CD4-positive, alpha-beta T cell treated with Interleukin-17A for 4 hours (primary cell): ENCODE measurements at places on chromosomes 1 and 21.

DNA sequence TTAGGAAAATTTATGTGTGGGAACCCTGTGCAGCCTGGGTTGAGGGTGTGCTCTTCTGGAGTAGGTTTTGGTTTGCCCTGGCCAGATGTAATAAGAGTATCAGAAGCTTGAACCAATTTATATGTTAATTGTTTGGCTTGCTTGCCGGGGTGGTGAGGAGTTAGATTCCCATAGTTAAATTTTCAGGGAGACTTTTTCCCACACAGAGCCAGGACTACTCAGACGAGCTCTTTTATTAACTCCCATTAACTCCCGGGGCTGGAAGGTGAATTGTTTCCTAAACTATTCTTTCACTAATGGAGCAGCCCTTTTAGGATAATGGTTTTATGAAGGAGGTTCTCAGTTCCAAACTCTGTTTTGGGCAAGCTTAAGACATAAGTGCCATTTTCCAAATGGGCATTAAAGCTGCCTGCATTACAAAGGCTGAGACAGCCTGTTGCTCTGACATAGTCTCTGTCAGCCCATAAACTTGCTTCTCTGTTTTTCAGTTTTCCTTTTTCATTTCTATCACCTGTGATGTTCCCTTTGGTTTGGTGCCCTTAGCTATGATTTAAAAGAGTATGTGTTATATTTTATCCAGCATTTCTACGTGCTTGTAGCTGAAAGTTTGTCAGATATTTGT lies 18.0 kb upstream of the RAB3GAP2 start:
- no peak for DNase-seq

DNA sequence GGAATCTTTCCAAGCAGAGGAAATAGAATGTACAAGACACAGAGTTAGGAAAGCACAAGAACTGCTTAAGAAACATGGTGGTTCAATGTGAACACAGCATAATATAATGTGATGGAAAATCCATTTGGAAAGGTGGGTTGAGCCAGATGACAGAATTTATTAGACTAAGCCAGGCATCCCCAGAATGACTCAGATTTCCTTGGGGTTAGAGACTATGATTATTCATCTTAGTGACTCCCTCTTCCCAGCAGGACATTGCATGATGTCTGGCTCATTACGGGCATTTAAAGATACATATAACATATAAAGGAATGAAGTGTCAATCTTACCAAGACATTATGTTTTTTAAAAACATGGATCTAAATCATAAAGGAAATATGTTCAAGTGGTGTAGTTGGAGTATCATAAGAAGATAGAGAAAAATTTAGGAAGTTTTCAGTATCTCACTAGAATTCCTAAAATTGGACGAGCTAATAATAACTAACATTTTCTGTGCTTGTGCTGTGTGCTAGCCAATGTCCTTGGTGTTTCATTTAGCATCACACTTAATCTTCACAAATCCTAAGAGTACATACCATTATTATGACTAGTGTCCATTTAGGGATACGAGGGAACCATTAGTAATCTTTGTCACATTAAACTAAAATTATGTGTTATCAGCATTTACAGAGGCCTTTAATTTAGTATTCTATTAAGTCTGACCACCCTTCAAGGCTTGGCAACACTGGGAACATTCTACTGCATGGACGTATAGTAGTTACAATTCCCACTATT lies 41.0 kb upstream of the ST6GALNAC5 start:
- no peak for DNase-seq

DNA sequence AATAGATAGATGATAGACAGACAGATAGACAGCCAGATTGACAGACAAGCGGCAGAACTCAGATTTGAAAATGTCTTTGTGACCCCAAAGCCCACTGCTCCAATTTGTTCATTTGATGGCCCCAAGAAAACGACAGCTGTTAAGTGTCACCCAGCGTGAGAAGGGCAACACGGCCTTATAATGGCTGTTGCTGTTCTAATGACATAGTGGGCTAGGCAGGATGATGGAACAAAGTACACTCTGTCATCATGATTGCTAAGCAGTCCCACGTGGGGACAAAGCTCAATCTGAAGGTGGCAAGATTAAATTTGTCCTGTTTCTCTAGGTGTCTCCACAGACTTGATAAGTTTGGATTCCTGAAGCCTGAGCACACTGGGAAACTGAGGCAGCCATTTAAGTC lies 112.9 kb downstream of the DAB1 start:
- DNase-seq: no peak

DNA sequence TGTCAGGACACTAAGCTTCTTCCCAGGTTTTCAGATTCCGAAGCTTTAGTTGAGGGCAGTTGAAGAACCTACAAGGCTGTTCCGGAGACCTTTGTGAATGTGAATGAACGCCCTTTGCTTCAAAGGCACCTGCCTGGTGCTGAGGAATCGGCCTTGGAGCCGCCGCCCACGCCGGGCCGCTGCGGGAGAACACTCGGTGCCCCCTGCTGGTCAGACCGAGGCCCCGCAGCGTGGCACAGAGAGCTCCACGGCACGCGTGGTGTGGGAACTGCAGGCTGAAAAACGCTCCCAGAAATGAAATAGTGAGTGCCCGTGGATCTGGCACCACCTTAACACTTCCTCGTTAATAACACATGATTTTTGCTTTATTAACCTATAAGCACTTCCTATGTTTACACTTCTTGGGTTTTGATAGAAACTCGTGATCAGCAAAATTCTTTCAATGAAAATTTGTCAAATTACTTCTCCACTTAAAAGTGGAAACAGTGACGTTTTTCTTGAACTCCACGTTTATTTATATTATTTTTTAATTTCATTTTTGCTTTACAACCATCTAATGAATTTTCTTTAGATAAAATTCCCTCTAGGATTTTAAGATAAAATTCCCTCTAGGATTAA lies 460.6 kb downstream of the DSCAM start:
- peak; percentile 9 for DNase-seq

DNA sequence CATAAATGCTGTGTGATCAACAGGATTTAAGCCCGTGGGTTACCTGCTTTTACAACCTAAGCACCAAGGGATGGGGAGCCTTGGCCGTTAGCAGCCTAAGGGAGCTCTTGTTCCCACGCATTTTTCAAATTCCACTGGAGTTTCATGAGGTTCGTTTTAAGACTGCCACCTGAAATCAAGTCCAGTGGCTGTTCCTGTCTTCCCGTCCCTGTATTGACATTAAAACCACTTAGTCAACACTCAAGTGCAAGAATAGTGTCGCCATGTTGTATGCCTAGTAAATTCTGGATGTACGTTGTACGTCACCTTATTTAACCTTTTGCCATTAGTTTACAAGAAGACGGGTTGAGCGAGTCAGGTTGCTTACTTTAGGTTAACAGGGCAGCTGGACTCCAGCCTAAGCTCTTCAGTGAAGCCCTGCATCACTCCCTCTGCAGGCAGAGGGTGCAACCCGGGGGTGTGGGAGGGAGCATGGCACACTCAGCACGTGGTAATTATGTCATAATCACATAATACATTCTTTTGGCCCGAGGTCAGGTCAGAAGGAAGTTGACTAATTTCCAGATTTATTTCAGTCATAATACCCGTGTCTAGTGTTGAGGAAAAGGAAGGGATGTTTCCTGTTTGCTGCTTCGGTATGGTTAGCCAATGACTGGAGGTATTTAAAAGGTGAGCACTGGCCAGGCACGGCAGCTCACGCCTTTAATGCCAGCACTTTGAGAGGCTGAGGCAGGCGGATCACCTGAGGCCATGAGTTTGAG lies 42.5 kb downstream of the CNST start:
- DNase-seq: peak; percentile 12

- no peak for DNase-seq
These were observed 130.9 kb upstream of the AJAP1 start for GRCh38 chr1:4523551-4523950.

GRCh38 chr1:9448132-9449109 lies 90.8 kb upstream of the SLC25A33 start:
- DNase-seq: no peak

DNA sequence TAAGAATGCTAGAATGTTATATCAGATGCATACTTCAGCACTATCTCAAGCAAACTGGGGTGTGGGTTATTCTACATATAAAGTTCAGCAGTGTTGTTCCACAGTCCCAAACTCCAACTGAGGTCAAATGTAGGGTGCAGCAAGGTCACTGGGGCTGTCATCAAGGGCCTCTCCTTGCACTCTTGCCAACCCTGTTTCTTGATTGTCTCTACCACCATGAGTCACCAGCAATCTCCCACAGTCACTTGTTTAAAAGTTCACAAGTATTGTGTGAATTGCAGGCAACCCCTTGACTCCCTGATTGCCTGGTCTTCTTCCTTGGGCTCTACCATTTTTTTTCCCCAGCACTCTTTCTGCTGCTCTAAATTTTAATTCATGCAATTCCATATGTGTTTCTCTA lies 10.6 kb downstream of the METTL18 start:
- DNase-seq: no peak

DNA sequence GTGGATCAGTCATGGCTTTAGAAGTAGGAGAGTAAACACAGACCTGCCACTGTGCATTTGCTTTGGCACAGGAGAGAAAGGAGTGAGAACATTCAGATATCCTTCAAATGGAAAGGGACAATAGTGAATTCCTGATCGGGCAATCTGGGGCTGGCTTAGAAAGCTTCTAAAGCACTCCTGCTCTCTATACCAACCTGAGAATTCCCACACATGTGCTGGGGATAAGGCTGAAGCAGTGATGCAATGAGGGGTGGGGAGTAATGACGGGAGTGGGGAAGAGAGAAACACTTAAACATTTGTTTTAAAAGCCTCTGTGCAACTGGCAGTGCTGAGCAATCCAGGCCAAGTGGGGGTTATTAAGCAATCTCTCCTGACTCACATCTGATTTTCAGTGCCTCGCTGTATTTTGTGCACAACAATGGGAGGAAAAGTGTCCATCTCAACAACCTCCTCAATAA lies 108.8 kb downstream of the KIAA0319L start:
- DNase-seq: no peak

DNA sequence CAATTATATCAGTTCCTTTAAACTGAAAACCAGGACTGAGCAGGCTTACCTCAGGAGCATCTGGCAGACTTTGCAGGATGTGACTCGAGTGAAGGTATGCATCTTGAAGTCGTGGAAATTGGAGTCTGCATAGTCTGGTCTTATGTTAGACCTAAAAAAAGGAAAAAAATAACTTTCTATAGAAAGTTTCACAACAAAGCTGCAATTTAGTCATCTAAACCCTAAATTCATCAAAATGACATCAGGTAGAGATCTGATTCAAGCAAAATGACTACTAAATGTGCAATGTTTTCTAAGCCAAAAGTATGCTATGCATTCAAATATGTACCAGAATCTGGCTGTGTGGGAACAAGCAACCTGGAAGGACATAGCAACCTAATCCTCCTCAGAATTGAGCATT lies 260.1 kb downstream of the VAV3 start:
- no peak for DNase-seq

DNA sequence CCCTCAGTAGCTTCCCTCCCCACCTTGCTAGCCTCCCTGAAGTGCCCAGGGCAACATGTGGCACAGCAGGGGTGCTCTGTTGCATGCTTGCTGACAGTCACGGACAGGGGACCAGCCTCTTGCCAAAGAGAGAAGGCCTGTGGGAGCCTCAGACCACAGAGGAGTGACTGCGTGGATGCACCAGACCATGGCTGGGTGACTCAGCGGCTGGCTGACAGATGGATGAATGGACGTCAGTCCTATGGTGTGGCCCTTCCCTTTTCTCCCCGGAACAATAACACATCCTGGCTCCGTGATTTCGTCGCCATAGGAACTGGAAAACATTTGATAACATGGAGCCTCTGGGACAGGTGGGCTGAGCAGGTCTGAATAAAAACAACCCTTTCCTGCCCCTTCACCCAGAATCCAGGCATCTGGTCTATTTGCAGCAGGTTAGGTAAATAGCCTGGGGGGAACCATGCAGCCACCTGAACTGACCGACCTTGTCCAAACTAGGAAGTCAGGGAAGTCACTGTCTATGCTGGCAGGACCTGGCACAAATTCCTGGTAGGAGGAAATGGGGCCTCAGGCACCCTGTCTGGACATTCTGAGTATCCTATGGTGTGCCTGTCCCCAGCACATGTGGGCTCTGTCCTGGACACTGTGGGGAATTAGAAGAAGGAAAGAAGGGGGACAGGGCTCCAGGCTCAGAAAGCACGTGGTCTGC lies 53.3 kb downstream of the NENF start:
- no peak for DNase-seq

DNA sequence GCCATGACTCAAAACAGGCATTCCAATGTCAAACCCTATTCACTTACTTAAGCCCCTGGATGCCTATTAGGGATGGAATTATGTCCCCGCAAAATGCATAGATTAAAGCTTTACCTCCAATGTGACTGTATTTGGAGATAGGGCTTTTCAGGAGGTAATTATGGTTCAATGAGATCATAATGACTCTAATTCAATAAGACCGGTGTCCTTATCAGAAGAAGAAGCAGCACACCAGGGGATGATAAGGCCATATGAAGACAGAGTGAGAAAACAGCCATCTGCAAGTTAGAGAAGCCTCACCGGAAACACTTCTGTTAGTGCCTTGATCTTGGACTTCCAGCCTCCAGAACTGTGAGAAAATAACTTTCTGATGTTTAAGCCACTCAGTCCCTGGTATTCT lies 1131.8 kb upstream of the TMPRSS15 start:
- no peak for DNase-seq

GRCh38 chr21:33674226-33674625 lies 31.9 kb downstream of the ITSN1 start:
- DNase-seq: no peak

DNA sequence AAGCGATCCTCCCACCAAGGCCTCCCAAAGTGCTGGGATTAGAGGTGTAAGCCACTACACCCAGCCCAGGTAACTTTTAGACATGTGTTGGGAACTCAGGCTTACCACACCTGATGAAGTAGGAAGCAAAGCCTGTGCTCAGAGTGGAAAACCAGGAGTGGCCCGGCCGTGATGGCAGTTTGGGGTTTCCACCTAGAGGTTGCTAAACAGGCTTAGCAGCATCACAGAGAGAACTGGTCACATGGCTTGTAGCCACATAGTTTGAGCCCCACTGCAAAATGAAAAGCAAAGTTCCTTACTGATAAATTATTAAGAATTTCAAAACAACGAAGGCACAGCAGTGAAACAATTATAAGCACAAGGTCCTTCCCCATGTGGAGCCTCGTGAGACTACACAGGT lies 142.6 kb upstream of the CXADR start:
- no peak for DNase-seq

DNA sequence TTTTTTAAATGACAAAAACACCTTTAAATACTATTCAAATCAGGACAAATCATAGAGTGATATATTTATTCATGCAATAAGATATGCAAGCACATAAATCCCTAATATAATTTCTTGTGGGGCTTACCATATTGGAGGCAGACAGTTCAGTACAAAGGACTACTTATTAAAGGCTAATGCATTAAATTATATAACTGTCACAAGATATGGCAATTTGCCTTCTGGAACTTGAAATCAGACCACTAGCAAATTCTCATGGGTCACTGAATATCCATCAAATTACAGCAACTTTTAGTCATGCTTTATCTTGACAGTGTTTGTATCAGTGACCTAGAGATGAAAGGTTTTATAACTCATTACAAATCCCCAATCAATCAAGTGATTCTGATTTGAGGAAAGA lies 54.1 kb upstream of the NCAM2 start:
- DNase-seq: no peak
